ENCODE measurements at places on chromosomes 12 and 14.

GRCh38 chr12:114163771-114164170, 197.6 kb upstream of the RBM19 start:
- DNase-seq, result no peak

- no peak for DNase-seq
Measured at GRCh38 chr12:131241517-131241916, 287.8 kb downstream of the ADGRD1 start.

DNA sequence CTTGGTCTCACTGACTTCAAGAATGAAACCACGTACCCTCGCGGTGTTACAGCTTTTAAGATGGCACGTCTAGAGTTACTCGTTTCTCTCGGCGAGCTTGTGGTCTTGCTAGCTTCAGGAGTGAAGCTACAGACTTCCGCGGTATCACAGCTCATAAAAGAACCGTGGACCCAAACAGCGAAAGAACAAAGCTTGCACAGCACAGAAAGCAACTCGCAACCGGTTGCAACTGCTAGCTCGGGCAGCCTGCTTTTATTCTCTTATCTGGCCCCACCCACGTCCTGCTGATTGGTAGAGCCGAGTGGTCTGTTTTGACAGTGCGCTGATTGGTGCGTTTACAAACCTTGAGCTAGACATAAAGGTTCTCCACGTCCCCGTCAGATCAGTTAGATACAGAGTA, 4.2 kb upstream of the CLEC4C start:
- DNase-seq, result no peak

- DNase-seq, result no peak
Measured at GRCh38 chr12:92378682-92379479, 233.2 kb upstream of the BTG1 start.

GRCh38 chr12:75959506-75959905, 72.1 kb downstream of the PHLDA1 start:
- no peak for DNase-seq

- DNase-seq, result no peak
Measured at GRCh38 chr14:76428611-76429010, 52.7 kb downstream of the ESRRB start.

DNA sequence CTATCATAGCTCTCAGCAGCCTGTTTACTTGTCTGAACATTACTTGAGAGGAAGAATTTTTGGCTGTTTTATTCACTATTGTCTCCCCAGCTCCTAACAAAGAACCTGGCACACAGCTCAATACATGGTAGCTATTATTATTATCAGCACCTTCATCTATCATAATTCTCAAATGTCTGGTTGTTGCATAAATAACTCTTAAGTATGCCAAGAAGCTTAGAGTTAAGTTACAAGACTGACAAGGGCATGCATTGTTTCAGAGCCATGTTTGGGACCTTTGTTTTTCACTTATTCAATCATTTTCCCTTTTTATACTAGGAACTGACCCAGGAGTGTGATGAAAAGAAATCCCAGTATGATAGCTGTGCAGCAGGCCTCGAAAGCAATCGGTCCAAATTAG, 77.5 kb upstream of the ATP2A2 start:
- DNase-seq, result no peak

GRCh38 chr14:67973436-67973835, 153.9 kb downstream of the RAD51B start:
- no peak for DNase-seq

GRCh38 chr12:113418213-113418879, 3.8 kb upstream of the SDSL start:
- DNase-seq, result no peak

DNA sequence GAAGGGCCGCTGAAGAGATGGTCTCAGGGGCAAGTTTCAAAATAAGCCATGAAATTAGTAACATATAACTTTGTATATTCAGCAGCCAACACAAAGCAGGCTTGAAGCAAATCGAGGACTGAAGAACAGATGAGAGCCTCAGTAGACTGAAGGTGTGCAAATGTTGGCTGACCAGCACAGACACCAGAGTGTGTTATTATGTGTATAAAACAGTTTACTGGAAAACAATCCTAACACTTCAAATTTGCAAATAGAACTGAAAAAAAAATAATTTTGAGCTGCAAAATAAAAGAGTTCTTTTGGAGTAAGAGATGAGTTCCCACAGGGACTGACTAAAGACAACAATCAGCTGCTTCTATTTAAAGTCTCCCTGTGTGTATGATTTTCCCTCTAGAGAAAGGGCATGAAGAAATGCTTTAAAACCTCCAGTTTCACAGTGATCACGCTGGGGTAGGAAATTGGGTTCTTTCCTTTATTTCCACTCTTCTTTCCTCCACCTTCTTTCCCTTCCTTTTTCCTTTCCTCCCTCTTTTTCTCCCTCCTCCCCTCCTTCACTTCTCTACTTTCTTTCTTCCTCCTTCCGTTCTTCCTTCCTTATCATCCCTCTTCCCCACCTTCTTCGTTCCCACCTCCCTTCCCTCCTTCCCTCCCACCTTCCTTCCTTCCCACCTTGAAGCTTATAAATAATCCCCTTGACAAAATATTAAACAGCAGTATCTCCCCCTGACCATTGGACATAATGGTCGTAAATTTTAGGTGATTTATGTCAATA, 383.9 kb upstream of the DCN start:
- no peak for DNase-seq

GRCh38 chr12:79765157-79765556, 74.4 kb upstream of the PAWR start:
- no peak for DNase-seq

GRCh38 chr14:56202256-56202655, 84.0 kb downstream of the PELI2 start:
- DNase-seq, result peak; percentile 34

DNA sequence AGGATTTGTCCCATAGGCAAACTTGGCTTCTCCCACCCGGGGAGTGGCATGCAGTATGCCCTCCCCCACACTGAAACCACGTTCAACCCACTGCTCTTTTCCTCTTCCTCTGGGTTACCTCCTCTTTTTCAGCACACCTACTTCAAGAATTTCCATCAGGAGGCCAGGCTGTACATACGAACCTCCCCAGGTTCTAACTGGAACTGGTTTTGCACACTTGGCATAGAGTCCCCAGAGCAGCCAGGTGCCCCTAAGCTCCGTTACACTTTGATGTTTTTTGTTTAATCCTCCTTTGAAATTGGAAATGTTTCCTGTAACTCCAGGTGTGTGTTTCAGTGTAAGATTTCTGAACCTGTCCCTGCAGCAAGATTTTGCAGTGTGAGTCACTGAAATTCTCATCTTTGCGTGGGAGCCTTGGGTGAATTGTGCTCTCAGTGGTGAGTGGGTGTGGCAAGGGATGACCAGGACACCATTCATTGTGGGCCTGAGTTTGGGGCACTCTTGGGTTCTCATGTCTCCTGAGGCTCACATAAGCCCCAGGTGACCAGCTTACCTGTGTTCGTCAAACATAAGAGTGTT, 18.2 kb downstream of the CD9 start:
- DNase-seq, result no peak

DNA sequence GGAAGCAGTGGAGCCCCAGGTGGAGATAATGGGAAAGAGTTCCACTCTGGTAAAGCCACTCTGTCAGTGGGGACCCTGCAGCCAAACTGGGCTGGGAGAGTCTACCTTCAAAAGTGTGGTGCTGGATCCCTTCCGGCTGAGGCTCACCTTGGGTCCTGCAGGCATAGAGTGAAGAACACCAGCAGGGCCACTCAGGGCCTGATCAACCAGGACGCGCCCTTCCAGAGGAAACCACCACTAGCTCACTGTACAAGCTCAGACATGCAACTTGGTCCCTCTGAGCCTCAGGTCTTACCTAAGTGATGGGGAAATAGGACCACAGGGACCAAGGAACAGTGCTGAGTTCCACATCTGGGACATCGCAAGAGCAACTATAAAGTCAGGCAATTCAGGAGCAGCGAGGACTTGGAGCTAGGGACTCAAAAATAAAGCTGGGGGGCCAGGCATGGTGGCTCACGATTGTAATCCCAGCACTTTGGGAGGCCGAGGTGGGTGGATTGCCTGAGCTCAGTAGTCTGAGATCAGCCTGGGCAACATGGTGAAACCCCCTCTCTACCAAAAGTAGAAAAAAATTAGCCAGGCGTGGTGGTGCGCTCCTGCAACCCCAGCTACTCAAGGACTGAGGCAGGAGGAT, 5.9 kb upstream of the PRPH start:
- no peak for DNase-seq

- no peak for DNase-seq
Measured at GRCh38 chr12:115947696-115948062, 329.8 kb downstream of the MED13L start.

DNA sequence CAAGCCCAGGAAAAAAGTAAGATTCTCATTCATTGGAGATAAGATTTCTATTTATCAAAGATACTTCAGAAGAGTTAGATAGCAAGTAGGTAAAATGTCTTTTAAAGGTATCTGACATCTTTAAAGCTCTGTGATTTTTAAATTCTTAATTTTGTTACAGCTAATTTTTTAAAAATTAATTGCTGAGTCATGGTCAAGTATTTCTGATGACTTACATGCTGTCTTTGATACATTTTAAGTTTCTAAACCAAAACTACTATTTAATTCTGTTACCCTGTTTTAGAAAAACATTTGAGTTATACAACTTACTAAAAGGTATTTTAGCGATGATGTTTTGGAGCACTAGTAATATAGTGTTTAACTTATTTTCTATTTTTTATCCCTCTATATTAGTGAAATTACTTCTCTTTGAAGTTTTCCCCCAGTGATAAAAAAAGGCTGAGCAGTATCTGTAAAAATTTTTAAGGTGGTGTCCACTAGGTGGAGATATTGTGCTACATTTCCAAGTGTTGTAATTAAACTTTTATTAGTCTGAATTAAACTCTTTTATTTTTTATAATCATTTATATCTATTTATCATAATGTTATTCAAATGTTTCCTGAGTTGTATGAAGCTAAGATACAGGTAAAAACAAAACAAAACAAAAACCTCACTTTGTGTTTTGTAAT, 11.5 kb downstream of the ALG10 start:
- DNase-seq, result peak; percentile 33

- peak; percentile 29 for DNase-seq
Measured at GRCh38 chr12:27635349-27635972, 60.8 kb upstream of the REP15 start.

- DNase-seq, result no peak
Measured at GRCh38 chr12:14886271-14886670, 617 bp upstream of the MGP start.

GRCh38 chr14:100566119-100566518, 21.1 kb downstream of the BEGAIN start:
- DNase-seq, result no peak

DNA sequence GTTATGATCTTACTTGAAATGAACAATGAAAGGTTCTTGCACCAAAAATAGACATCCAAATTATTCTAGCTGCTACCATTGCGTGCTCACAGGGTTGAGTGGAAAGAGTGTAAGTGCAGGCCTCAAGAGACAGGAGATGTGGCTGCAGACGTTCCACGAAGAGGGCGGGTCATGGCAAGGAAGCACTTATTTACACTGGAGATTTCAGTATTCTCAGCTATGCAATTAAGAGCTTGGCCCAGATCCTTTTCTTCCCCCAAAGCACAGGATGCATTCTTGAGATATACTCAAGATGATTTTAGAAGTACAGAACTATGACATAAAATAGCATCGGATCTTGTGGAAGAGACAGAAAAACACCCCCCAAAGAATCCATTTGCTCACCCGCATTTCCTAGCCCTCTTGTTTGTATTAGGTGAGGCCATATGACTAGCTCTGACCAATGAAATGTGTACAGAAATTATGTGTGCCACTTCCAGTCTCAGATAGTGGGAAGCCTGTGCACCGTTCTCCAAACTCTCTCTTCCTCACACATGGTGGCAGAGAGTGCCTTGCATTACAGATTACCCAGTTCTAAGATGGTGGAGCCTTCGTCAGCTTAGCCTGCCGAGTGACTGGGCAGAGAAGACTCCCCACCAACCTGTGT, 261.4 kb downstream of the TTC8 start:
- DNase-seq, result no peak

GRCh38 chr12:32032205-32032810, 73.1 kb downstream of the RESF1 start:
- DNase-seq, result no peak

- DNase-seq, result no peak
Measured at GRCh38 chr14:21204167-21205025, 48.5 kb upstream of the OR5AU1 start.

DNA sequence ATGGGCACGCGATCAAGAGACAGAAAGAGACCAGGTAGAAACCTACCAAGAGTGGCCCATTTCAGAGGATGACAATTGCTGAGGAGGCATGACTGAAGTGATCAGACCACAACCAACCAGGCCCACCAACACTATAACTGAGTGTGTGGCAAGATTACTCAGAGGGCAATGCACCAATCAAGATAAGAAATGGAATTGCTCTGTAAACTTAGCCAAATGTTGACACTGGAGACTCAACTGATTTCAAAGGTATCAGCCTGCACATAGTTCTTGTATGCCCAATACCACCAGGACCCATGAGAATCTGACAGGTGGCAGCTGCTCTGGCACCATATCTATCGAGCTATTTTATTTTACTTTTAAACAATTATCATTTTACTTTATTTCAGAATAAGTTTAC, 128.9 kb downstream of the FOXN3 start:
- DNase-seq, result no peak

DNA sequence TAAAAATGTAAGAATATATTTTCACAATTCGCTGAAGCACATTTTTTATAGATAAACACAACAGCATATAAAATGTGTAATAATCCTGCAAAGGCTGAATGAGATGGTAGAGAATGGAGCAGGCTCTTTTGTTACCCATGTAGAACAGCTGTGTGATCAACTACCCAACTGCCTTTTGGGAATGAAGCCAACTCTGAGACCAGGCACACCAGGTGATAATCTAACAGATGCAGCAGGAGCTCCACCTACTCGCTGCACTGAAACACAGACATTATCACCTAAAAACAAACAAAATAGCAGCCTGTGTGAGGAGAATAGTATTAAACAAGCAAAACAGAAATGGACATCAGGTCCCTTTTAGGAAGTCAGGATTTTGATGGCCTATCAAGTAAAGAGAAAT, 183.3 kb downstream of the CCDC59 start:
- DNase-seq, result no peak

- no peak for DNase-seq
Measured at GRCh38 chr12:5369298-5369697, 62.6 kb upstream of the NTF3 start.

- DNase-seq, result no peak
Measured at GRCh38 chr12:69024413-69024812, 91.4 kb upstream of the CPM start.

DNA sequence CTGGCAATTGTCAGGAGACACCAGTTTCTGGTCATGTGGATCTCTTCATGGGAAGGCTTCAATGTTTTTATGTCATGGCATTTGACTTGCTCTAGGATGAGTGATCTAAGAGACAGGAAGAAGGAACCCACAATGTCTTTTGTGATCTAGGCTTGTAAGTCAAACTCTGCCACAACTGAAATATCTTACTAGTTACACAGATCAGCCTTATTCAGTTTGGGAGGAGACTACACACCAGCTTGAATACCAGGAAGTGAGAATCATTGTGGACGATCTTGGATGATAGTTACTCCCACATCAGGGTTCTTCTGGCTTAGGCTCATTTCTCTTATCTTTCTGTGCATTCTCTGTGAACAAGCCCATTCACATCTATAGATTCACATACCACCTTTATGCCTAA, 236.2 kb upstream of the FBXO33 start:
- DNase-seq, result no peak

GRCh38 chr12:27524494-27524835, 459 bp downstream of the PPFIBP1 start:
- DNase-seq, result no peak

Data from activated CD4-positive, alpha-beta T cell treated with anti-CD3 and anti-CD28 coated beads, Interleukin-2, Interleukin-4, amounts not matched to agents 100 ng/mL and 50 ng/mL, durations not matched to agents 16 hours and 8 hours (primary cell).